ENCODE measurements at places on chromosomes 1 and 21.

DNA sequence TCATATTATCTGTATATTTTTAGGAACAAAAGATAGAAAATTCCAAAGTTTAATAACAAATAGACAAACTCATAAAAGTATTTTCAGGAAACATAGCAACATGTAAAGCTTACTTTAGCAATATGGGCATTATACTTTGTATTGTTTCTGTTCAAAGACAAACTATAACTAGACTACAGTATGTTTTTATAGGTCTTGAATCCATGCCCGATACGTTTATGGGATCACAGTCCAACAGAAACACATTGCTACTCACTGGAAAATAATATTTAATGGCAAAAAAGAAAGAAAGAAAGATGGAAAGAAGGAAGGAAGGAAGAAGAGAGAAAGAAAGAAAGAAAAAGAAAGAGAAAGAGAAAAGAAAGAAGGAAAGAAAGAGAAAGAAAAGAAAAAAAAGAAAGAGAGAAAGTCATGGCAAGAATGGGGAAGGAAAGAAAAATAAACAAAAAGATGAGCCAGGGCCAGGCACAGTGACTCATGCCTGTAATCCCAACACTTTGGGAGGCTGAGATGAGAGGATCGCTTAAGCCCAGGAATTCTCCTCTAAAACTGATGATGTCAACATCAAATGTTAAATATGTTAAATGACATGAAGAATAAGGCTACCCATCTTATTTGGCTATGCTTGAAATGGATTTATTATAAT, 32.7 kb downstream of the TM2D1 start:
- DNase-seq, result no peak

DNA sequence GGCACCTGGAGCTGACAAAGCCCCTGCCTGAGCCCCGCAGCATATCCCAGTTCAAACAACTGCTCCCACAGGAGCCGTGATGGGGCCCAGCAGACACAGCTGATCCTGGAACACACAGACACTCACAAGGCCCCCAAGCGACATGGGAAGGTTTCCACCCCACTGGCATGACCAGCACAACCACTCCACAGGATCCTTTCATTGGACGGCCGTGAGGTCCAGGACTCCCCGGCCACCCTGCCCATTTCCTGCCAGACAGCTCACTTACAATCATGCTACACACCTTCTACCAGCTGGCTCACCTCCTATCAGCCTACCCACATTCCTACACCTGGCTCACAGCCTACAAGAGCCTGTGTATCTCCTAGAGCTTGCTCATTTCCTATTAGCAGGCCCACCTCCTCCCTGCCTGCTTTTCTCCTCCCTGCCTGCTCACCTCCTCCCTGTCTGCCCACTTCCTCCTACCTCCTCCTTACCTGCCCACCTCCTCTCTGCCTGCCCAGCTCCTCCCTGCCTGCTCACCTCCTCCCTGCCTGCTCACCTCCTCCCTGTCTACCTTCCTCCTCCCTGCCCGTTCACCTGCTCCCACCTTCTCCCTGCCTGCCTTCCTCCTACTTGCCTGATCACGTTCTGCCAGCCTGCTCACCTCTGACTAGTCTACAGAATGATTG, 73.9 kb downstream of the MATN1 start:
- no peak for DNase-seq

DNA sequence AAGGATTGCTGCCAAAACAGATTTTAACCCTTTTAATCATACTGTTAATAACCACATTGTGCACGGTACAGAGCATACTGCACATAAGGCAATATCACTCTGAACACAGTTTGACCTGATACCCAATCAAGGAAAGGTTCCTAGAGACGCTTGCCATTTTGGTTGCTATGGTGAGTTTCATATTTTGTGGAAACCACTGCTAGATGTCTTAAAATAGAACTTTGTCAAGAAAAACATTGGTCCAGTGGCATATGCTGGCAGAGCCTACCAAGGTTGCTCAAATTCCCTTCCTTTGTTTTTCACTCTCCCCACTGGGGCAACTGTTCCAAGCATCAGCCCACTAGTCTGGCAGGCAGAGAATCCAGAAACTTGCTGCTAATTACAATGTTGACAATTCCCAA, 114.8 kb upstream of the DPYD start:
- DNase-seq, result no peak

GRCh38 chr1:216961516-216961915, 238.3 kb upstream of the ESRRG start:
- no peak for DNase-seq

DNA sequence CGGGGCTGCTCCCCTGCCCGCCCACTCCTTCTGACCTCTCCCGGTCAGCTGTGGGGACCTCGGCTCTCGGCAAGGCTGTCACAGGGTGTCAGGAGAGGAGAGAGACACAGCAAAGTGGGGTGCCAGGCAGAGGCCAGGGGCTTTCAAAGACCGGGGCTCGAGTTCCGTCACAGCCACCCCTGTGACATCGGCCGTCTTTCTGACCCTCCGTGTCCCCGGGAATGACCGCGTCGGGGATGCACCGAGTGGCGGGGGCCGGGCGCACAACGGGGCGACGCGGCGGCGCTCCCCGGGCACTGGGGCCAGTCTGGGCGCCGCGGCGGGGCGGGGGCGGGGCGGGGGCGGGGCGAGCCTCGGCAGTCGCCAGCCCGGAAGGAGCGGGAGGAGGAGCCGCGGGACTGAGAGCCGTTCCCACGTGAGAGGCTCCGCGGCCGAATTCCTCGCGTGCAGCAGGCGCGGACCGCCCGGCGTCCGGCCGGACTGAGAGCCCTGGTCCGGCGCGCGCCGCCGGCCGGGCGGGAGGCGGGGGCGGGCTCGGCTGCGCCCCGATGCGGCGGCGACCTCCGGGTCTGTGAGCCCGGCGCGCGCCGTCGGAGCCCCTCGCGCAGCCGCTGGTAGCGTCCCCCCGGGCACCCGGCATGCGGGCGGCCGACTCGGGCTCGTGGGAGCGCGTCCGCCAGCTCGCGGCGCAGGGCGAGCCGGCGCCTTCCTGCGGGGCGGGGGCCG, 229.7 kb upstream of the TMEM51 start:
- no peak for DNase-seq

GRCh38 chr1:175804561-175804960, 61.2 kb upstream of the TNR start:
- DNase-seq, result no peak

DNA sequence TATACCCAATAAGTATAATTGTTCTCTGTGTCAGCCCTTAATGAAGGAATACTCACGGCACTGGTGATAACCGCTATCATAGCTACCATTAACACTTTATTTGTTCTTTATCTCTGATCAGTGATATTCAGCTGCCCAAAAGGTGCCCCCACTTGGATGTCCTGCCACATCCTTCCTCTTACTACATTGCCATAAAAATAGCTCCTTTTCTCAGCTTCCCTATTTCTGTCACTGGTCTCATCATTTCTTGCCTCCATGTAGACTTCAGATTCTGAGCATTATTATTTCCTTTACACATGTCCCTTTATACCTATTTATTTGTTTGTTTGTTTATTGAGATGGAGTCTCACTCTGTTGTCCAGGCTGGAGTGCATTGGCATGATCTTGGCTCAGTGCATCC, 2.7 kb upstream of the RAB29 start:
- no peak for DNase-seq

DNA sequence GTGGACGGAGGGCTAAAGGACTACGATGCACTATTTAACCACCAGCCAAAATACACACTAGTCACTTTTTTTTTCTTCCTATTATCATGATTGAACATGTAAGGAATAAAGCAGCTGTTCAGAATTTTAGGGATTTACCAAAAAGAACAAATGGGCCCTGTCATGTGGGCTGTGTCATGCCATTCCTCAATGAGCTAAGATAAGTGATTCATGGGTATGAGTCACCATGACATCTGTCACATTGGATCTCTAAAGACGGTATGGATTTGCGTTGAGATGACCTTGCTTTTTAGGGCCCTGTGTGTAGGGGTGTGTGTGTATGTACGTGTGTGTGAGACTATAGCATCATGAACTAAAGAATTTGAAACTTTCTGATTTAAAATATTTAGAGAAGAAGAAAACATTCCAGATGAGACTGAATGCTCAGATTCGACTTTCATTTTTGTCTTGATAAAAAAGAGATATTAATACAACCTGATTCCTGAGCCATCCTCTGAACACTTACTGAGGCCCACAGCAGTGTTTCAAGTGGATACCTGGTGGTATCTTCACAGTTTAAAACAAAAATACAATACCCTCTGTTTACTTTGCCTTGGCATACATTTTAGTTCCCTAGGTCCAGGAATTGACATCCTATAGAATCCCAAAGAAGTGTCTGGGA, 246.1 kb upstream of the DUSP10 start:
- DNase-seq, result peak; percentile 71

- no peak for DNase-seq
Observed at GRCh38 chr1:232999956-233000625, 49.7 kb downstream of the NTPCR start.

DNA sequence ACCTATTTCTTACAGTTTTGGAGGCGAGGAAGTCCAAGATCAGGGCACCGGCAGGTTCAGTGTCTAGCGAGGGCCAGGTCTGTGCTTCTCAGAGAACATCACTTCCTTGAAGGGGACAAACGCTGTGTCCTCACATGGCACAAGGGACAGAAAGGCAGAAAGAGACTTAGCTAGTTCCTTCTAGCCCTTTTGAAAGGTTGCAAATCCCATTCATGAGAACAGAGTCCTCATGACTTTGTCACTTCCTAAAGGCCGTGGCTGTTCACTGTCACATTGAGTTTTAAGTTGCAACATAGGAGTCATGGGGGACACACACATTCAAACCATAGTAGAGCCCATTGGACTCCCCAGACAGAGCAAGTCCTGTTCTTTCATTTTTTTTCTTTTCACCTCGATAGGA, 27.4 kb downstream of the PER3 start:
- no peak for DNase-seq

- no peak for DNase-seq
Observed at GRCh38 chr1:157868654-157869053, 27.0 kb upstream of the CD5L start.

- DNase-seq, result no peak
Observed at GRCh38 chr1:229913489-229913888, 153.5 kb upstream of the GALNT2 start.

- no peak for DNase-seq
Observed at GRCh38 chr1:50139339-50140181, 30.8 kb downstream of the ELAVL4 start.

- no peak for DNase-seq
Observed at GRCh38 chr1:202275061-202275770, 66.5 kb downstream of the UBE2T start.

GRCh38 chr1:12466816-12467215, 151.2 kb downstream of the DHRS3 start:
- no peak for DNase-seq
